Activated T-helper 1 cell treated with Interleukin-2 at 50 U/mL for 16 hours (primary cell): ENCODE measurements at places on chromosomes 11 and 22.

GRCh38 chr22:37643225-37643847, 3.9 kb downstream of the SH3BP1 start:
- DNase-seq = peak; percentile 69

DNA sequence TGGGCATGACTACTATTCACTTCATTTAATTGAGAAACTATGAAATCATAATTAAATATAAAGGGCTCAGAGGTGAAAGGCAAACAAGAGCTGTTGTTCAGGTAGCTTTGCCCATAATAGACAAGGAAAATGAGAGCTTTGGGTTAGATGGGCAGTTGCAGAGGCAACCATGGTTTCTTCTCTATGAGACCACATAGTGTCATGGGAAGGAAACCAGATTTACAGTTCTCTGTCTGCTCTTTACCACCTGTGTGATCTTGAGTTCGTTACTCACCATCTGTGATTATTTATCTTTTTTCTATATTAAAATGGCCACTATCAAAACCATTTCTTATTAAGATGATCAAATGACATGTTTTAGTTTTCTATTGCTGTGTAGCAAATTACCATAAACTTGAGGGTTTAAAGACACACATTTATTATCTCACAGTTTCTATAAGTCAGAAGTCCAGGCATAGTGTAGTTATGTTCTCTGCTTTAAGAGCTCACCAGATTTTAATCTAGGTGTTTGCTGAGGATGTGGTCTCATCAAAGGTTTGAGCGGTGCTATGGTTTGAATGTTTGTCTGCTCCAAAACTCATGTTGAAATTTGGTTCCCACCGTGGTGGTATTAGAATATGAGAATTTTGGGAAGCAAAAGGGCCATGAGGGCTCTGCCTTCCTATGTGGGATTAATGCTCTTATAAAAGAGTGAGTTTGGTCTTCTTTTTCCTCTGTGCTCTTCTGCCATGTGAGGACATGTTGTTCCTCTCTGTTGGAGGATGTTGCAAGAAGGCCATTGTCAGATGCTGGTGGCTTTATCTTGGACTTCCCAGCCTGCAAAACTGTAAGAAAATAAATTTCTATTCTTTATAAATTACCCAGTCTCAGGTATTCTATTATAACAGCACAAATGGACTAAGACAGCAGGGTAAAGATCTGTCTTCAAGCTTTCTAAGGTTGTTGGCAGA, 38.2 kb downstream of the OR2AG2 start:
- no peak for DNase-seq

DNA sequence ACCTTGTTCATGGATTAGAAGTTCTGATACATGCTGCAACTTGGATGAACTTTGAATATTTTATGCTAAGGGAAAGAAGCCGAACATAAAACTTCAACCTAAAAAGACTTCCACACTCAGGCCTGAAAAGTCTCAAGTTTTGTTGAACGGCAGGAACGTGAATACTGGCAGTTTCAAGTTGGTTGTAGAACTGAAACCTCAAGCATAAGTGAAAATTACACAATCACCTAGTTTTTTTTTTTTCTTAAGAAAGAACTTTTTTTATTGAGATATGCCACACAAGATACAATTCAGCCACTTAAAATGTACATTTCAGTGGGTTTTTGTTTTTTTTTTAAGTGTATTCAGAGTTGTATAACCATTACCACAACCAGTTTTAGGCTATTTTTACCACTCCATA, 50.8 kb upstream of the ADORA2A start:
- DNase-seq = no peak

DNA sequence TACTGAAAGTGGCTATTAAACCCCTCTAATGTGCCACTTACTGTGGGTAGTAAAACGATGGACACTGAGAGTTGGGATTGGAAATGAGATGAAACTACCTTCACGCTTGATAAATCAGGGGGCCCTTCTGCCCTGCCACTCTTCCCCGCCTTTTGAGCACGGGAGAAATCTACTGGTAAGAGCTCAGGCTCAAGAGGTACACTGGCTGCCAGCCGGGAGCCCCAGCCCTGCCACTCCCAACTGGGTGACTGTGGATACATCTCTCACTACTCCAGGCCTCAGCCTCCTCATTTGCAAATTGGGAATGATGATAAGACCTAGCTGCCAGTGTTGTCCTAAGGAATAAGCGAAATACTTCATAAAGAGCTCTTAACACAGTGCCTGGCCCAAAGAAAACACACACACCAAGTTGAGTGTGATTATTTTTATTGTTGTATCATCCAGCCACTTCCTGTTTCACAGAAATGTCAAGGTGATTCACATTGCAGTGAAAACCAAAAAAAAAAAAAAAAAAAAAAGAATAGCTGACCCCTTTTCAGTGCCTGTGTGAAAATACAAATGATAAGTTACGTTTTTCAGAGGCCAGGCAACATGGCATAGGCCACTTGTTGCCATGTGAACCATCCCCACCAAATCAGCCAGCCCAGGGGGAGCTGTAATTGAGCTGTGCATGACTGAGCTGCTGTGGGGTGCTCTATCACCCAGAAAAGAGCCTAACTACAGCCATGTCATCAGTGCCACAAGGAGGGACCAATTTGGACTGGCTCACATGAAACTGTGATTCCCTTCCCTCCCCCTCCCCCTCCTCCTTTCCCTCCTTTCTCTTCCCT, 4.4 kb upstream of the ZNRD2 start:
- DNase-seq = no peak

DNA sequence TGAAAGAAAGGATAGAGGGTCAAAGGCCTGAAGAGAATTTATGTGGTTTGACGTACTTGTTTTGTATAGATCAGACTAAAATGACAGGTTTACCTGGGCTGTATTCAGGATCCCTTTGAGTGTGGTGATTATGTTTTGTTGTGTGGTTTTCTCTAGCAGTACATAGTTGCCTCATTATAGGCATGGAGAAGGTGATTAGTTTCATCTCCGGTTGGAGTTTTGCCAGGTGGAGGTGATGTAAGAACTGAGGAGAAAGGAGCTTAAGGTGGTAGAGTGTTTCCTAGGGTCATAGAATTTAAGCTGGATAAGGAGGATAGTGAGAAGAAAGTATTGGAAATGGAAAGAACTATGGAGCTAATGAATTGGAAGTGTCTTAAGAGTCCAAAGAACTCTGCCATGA, 229.0 kb downstream of the TMEM135 start:
- DNase-seq = no peak

DNA sequence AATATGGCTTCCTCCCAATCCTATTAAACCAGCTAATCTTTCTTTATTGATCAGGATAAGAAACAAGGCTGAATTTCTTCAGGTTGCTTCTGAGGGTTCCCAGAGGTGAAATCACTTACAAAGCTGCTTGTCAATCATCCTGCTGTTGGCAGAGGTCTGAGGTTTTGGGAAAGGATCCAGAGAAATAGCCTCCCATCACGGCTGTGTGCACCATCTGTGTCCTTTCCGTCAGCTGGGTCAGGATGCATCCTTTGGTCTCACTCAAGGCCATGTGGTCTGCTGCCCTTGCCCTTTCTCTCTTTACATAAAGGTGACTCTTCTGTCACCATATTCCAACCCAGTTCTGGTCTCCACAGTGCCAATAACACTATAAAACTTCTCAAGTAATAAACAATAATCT, 113.4 kb upstream of the TEAD1 start:
- DNase-seq = no peak

- no peak for DNase-seq
Measured at GRCh38 chr11:116257092-116257491, 515.7 kb downstream of the BUD13 start.

GRCh38 chr11:70456921-70457532, 58.7 kb downstream of the CTTN start:
- no peak for DNase-seq

GRCh38 chr11:27582621-27583020, 76.1 kb upstream of the LIN7C start:
- DNase-seq = no peak
